Parietal lobe (tissue), 2 donors: ENCODE measurements at places on chromosomes 6 and 20. TPM values are rescaled to one million over a fixed set of nuclear protein-coding genes. Genes with fewer than 3 reads are reported as not detected.

TOMM6 gene
- 30.4 TPM for total RNA-seq

EBF4 gene
- total RNA-seq, result 24.1 TPM

ERGIC3 gene
- total RNA-seq, result 186 TPM

OXT gene
- not detected for total RNA-seq

CST4 gene
- not detected for total RNA-seq

BPI gene
- total RNA-seq, result not detected
